ENCODE measurements at places on chromosomes 1 and 21.

DNA sequence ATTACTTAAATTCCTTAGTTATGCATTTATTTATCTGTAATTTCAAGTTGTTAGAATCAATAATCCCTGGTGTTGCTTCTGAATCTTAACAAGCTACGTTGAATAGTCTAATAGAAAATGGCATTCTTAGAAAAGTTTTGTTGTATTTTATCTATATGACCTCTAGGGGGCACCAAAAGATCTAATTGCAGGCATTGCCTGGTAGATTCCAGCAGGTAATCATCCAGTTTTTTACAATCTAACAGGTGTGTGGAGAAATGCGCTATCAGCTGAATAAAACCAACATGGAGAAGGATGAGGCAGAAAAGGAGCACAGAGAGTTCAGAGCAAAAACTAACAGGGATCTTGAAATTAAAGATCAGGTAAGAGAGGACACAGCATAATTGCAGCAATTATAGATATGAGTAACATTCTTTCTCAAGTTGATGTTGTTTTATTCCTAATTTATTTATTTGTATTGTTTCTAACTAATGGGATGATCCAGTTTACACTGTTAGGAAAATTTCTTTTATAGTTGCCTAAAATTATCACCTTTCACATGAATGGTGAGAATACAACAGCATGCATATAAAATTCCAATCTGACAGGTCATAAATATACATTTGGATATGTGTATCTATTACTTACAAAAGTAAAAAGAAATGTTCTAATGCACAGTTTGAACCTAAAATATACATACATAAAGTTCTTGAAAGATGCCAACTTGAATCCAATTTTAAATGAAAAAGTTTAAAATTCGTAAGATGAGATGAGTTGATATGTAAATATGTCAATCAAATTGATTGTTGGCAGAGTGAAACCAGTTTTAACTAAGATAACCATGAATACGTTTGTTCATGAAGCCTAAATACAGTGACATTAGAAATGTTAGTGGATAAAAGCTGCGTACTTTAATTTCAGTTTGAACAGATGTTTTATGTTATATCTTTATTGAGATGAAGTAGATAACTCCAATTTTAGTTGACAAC, 88.4 kb downstream of the SDCCAG8 start:
- DNase-seq: no peak

GRCh38 chr1:159177272-159177907, 6.0 kb downstream of the CADM3 start:
- peak; percentile 72 for DNase-seq

- peak; percentile 38 for DNase-seq
Observed at GRCh38 chr1:51642739-51643142, 25.8 kb downstream of the OSBPL9 start.

- DNase-seq: peak; percentile 34
Observed at GRCh38 chr1:42335809-42336518, 929 bp upstream of the FOXJ3 start.

DNA sequence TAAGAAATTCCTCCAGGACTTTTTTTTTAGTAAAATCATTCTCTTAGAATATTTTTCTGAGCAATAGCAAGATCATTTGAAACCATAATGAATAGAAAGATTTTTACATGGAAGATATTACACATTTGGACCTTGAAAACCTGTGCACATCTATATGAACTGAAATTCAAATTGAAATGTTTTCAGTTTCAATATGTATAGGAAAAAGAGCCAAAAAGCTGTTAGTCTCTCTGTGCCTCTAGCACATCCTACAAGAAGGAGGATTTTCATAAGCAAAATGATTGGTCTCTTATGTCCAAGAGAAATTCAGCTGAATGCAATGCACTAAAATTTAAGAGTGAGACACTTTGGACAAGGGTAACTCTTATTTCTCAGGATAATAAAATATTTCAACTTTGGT, 8.2 kb downstream of the HMCN1 start:
- DNase-seq: no peak

DNA sequence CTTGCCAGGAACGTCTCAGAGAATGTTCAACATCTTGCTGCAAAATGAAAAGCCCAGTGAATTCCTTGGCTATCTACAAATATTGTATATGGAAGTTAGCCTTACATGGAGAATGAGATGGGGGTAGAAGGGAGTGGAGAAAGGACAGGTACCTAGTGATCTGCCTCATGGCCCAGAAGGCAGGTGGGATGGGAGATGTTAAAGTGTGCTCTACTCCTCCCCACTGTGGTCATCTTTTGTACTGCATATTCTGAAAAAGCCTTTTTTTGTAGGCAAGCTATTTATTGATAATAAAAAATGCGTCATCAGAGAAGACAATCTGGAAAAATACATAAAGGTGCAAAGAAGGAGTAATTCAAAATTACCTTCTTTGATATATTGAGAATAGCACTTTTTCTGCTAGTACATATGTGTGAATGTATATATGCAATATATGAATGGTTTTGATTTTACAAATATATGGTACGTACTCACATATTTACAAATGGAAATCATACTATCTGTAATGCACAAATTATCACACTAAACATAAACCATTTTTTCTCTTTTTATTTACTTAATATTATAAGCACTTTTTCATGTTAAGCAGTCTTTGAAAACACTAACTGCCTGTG, 19.1 kb upstream of the SLC5A9 start:
- no peak for DNase-seq

DNA sequence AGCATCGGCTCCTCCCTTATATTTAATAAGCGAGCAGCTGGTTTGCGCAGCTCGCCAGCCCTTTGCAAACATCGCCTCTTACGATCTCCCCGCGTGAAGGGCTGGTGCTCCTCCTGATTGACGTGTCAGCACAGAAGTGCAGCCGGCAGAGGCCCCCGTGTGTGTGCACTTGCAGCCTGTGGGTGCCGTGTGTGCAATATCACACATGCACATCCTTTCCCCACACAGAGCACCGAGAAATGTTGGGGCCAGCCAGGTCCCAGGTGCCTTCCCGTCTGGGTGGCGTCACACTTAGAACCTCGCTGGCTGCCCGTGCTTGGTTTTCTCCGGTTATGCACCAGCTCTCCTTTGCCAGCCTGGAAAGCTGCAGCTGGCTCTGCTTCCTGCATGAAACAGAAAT, 126.6 kb upstream of the AJAP1 start:
- no peak for DNase-seq

DNA sequence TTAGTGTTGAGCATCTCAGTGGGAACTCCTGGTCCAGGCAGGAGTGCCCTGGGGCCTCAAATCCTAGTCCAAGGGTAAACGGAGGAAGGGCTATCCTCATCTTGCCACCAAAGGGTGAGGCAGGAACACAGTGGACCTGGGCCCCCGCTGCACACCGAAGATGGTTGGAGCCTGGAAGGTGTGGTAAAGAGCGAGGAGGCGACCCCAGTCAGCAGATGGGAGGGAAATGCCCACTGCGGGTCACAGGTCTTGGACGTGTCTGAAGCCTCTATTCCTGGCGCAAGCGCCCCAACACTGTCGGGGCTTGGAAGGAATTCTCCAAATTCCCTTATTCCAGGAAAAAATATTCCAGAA, 38.5 kb upstream of the SYNC start:
- DNase-seq: no peak

- no peak for DNase-seq
Observed at GRCh38 chr1:229758101-229759036, 132.3 kb downstream of the URB2 start.
